ENCODE measurements at places on chromosomes 3 and 15.

DNA sequence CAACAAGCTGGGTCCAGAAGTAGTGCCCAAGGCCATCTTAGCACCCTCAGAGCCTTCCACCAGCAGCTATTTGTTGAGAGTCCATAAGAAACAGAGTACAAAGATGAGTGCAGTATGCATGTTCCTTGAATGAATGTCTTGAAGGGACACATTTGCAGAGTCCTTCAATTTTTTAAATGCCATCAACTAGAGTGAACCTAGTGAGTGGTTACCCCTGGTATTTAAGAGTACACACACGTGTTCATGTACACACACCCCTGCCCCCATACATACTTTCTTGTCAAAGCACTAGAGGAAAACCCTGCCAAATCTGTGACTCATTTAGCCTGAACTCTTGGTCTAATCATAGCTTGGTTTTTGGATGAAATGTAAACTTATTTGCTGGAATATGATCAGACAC, 84.5 kb upstream of the GALNT15 start:
- no peak for DNase-seq

GRCh38 chr3:52047295-52047960, 8.9 kb downstream of the DUSP7 start:
- peak; percentile 94 for DNase-seq

DNA sequence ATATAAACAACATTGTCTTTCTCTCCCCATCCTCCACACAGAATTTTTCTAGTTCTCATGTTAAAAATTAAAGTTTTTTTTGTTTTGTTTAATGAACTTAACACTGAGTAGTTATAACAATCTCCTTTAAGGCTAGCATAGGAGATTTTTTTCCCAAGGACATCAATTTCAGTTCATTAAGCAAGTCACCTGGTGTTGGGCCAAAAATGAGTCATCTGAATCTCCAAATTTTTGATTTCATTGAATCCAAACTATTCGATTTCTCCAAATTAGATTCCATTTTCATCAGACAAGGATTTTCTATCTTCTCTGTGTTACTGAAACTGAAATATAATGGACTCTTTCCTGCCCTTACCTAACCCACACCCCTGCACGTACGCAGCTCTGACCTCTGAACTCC, 631.4 kb upstream of the MDFIC2 start:
- DNase-seq: no peak

DNA sequence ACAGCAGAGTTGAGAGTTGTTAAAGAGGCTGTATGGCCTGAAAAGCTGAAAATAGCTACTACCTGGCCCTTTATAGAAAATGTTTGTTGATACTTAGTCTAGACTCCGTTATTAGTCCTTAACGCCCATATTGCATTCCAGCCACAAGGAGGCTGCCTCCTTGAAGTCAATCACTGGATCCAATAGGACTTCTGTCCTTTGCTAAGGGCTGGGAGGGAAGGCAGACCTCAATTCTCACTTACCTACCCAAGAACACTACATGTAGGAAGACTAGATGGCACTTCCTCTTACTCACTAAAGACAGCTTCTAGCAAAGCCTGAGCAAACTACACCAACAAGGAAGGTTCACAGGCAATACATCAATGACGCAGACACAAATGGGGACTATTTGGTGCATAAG, 139.5 kb upstream of the HACD2 start:
- no peak for DNase-seq

GRCh38 chr15:36595611-36596010, 16.2 kb downstream of the CDIN1 start:
- no peak for DNase-seq

DNA sequence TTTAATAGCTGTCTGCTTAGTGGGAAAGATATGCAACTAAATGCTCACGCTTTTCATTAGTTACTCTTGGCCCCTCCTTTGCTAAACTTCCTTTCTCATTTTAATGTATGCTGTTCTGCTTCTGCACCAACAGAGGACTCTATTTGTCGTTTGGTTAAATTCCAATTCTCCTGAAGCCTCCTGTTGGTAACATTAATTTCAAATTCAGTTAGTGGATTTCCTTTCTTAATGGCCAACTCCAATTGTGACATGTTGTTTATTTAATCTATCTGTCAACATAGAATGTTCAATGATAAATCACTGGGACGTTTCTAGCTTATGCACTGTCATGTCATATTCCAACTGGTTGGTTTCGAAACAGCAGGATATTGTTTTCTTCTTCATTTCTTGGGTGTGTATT, 467.4 kb upstream of the BCHE start:
- no peak for DNase-seq

- no peak for DNase-seq
Observed at GRCh38 chr3:100708644-100708988, 678 bp upstream of the TFG start.

DNA sequence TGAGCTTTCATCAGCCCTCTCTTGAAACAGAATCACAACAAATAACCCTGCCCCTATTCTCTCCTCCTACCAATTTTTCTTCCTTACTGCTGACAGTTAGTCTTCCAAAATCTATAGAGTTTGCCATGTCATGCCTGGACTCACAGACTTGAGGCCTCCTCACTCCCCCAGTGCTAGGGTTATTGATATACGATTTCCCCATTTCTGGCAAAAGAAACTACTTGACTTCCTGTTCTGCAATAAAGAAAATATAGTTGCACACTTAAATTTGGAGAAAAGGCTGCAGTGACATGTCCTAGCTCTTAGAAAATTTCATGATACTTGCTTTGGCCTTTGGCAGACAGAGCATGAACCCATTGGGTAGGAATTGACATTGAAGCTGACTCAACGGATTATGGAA, 75.9 kb downstream of the CYP19A1 start:
- no peak for DNase-seq

- no peak for DNase-seq
Observed at GRCh38 chr15:96332637-96333121, 2.2 kb downstream of the NR2F2 start.

- DNase-seq: no peak
Observed at GRCh38 chr3:17292556-17292955, 407.8 kb downstream of the PLCL2 start.

- no peak for DNase-seq
Observed at GRCh38 chr3:194315965-194316361, 35.2 kb downstream of the CPN2 start.

DNA sequence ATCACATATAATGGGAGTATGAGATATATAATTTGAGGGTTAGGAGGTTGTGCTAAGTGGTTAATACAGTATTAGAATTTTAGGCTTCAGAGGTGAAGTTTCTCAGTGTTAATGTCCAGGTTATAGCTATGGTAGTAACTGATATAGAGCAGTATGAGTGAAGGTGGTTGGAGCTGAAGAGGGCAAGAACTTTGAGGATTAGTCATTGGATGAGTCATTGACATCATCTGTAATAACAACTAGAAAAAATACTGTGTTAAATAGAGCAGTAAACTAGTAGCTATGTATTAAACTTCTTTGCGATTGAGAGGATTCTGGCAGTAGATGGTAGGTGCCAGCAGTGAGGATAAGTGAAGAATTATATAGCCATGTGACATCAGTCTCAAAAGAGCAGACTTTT, 47.5 kb upstream of the EIF3J start:
- no peak for DNase-seq

GRCh38 chr15:78921940-78922339, 22.9 kb downstream of the CTSH start:
- no peak for DNase-seq

- no peak for DNase-seq
Observed at GRCh38 chr3:159499031-159499793, 489.4 kb upstream of the IL12A start.

- peak; percentile 58 for DNase-seq
Observed at GRCh38 chr15:88954431-88955277, 41.5 kb upstream of the MFGE8 start.

DNA sequence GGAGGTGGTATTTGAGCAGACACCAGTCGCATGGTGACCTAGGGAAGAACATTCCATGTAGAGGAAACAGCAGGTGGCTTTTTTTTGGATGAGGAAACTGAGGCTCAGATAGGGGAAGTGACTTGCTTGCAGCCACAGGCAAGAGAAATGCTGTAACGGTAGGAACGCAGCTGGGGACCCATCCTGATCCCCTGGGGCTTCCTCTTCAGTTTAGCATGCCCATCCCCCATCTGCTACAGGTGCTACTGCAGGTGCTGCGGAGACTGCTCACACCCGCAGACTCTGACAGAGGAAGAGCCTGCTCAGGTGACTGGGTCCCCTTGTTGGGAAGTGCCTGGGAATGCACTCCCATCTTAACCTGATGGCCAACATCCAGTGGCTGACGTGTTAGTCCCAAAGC, 55.4 kb upstream of the SEC13 start:
- no peak for DNase-seq

DNA sequence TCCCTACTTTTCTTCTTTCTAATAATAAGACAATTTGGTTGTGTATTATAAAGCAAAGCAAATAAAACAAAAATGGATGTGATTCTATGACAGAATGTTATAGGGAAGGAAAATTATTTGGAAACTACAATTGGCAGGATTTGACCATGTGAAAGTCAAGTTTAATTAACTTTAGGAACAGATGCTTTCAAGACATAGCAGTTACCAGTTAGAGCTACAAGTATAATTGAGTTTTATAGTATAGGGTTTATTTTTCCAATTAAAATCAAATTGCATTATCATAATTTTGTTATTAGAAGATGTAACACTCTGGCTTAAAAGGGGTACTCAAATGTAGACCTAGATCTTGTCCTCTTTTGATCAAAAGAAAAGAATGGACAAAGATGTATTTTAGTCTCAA, 110.9 kb downstream of the ROBO2 start:
- DNase-seq: no peak

DNA sequence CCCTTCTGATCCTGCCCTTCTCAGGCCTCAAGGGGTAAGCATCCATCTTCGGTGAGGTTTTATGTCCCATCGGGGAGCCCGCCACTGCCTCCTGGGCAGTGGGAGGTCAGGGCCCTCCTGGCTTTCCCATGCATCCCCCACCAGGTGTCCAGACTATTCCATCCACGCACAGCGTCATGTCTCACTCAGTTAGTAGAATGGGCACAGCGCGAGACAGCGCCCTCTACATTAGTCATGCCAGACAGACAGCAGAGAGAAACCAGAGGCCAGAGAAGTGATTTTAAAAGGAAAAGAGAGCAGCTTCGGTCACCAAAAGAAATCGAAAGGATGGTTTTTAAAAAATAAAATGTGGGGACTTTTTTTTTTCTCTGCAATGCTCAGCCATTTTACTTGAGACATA, 49.8 kb downstream of the ZDHHC3 start:
- no peak for DNase-seq

- no peak for DNase-seq
Observed at GRCh38 chr3:69283496-69283895, 102.4 kb downstream of the FRMD4B start.

DNA sequence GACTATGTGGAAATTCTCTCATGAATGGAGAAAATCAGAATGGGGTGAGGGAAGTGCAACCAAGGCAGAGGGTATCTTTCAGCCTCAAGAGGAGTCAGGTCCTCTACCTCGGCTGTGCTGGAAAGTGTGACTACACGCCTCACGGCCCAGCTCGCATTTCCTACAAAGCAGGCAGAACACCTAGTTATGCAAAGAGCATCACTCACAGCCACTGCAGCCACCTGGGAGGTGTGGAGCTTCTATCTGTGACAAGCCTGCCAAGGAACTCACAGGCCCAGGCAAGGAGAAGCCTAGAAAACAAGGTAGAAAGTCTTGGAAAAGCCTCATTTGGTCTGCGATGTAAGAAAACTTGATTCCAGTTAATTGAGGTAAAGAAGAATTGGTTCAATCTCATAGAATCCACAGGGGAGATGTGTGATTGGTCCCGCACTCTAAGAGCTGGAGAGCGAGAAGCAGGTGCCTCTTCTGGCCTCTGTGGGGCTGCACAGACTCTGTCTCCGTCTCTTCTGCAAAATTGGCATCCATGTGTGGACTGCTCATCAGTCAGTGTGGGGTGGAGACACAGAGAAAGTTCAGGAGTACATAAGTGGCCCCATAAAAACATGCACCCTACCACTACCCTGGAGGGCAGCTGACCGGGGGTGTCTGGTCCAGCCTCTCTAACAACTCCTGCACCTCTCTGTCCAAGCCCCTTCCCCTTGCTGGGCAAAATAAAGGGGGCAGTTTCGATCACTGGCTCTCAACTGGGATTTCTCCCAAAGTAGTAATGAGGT, 76.8 kb downstream of the TAMM41 start:
- no peak for DNase-seq

DNA sequence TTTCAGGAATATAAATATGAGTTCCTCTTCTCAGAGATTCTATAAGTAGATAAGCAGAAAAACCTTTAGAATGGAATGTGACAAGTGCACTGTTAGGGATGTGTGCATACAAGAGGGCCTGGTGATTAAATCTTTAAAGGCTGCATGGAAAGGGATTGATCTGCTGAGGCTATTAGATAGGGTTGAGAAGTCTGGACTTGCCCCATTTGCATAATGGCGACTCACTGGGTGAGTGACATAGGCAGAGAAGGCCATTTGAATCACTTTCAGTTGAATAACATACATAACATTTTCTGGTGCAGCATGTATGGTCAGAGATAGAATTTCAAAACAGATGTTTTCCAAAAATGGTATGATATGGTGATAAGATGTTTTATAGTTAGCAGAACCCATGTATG, 156.9 kb downstream of the ZNF621 start:
- no peak for DNase-seq

DNA sequence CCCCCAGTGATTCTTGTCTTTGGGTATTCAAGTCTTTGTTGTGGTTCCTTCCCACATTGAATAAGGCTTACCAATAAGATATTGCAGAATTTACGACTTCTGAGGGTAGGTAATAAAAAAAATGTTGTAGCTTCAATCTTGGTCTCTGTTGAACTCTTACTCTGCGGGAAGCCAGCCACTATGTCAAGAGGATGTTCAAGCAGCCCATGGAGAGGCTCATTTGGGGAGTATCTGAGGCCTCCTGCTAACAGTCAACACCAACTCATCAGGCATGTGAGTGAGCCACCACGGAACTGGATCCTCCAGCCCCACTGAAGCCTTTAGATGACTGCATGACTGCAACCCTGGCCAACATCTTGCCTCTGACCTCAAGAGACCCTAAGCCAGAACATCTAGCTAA, 3.2 kb upstream of the TBC1D23 start:
- no peak for DNase-seq

DNA sequence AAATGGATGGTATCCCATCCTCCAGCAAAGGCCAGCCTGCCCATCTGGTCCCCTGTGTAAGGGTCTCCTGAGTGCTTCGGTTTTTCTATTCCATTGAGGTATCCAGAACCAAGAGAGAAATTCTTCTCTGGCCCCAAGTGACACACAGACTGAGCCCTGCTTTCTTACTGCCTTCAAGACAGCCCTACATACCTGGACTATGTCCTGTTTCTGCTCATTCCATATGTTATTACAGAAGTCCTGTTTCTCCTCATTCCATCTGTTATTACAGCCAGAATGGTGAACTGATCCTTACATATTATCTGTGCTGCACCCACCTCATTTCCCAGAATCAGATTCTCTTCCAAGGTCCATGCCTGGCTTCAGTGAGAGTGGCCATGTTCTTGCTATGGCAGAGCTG, 115.2 kb downstream of the DCLK3 start:
- DNase-seq: no peak

All from hippocampal formation (tissue), 2 donors.